ENCODE measurements at places on chromosomes 3 and 15.

DNA sequence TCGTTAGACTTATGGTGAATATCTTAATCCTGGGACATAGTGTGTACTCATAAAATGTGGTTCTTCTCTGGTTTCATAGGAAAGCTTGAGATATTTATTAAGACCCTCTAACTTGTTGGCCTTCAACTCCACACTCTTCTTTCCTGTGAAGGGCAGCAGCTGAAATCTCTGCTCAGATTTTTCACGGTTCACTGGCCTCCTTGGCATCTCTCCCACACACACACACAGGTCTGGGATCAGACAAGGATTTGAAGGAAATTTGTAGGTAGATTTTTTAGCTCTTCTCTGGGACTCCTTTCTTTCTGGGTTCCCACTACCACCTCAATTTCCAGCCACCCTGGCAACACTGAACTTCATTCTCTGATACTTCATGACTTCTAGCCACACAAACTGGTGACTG is 70.2 kb downstream of the MYRIP start:
- no peak overlapping the region for H3K27ac ChIP-seq
- no peaks in the 10 kb centered on the region for H3K36me3 ChIP-seq
- H3K27me3 ChIP-seq, result no peaks in the 10 kb centered on the region
- DNase-seq, result no peak
- H3K4me3 ChIP-seq, result no peak overlapping the region

- peak; percentile 90 for DNase-seq
- no peak overlapping the region for H3K27ac ChIP-seq
- H3K36me3 ChIP-seq, result no peaks in the 10 kb centered on the region
- no peaks in the 10 kb centered on the region for H3K27me3 ChIP-seq
- no peaks in the 10 kb centered on the region for H3K4me1 ChIP-seq
Measured at GRCh38 chr3:162141272-162141791, 644.7 kb downstream of the OTOL1 start.

DNA sequence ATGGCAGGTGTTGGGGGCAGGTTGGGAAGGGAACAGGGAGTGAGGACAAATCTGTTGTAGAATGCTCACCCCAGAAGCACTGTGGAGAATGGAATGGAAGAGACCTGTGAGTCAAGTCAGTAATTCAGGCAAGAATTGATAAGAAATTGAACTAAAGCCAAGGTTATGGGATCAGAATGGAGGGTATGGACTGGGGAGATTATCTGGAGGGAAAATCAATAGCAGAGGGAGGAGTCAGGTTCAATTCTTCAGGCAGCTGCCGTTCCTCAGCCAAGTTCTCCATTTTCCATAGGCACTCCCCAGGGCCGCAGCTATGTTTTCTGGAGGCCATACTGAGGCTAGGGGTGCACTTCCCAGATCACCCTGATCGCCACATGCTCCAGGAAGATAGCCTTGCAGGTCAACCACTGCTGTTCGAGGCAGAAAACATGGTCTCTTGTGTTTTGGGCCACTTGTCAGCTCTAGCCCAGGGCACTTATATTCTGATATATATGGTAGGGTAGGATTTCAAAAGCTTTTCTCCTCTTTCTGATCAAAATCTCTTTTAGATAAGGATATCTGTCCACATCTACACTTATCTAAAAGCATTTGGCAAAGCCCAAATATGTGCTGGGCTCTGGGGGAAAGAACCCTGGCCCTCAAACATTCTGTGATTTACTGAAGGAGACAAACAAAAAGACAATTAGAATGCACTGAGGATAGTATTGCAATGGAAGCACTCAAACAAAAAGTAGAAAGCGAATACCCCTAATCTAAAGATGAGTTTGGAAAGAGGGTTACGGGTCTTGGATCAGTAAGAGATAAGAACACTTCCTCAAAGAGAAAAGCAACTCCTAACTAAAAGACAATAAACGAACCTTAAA is 92.3 kb downstream of the TMEM212 start:
- H3K27me3 ChIP-seq, result no peaks in the 10 kb centered on the region
- no peaks in the 10 kb centered on the region for H3K4me1 ChIP-seq
- H3K36me3 ChIP-seq, result no peaks in the 10 kb centered on the region
- DNase-seq, result no peak

DNA sequence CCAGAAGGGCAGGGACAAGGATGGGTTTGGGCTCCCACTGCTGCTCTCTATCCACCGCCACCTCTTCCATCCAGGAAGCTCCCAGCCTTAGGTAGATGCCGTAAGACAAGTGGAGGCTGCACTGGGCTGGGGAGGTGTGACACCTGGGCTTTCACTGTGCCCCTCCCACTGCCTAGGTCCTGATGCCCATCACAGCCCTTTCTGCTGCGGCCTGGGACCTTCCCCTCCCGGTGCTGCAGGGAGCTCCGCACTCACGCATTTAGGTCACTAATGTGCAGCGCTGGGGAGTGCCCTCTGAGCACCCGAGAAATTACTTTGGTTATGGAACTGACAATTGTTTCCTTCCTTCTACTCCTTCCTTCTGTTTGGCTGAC is 850 bp downstream of the LTF start:
- peaks cover 8% of the 10 kb centered on the region for H3K4me1 ChIP-seq
- H3K4me3 ChIP-seq, result no peak overlapping the region
- DNase-seq, result no peak
- H3K27ac ChIP-seq, result no peak overlapping the region
- H3K36me3 ChIP-seq, result no peaks in the 10 kb centered on the region

DNA sequence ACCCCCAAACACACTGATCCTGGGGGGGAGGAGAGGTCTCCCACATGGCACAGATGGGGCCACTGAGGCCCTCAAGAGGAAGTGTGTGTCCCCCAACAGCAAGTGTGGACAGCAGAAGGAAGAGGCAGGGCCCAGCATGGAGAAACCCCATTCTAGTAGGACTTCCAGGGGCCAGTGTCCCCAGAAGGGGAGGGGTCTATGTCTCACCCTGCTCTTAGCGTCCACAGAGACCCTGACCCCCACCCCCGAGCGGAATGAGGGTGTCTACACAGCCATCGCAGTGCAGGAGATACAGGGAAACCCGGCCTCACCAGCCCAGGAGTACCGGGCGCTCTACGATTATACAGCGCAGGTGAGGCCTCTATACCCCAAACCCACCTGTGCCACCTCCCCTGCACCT is 35.3 kb downstream of the TSPAN3 start:
- no peaks in the 10 kb centered on the region for H3K27me3 ChIP-seq
- no peak for DNase-seq
- no peak overlapping the region for H3K4me3 ChIP-seq
- no peak overlapping the region for H3K27ac ChIP-seq
- peaks cover 62% of the 10 kb centered on the region for H3K4me1 ChIP-seq

DNA sequence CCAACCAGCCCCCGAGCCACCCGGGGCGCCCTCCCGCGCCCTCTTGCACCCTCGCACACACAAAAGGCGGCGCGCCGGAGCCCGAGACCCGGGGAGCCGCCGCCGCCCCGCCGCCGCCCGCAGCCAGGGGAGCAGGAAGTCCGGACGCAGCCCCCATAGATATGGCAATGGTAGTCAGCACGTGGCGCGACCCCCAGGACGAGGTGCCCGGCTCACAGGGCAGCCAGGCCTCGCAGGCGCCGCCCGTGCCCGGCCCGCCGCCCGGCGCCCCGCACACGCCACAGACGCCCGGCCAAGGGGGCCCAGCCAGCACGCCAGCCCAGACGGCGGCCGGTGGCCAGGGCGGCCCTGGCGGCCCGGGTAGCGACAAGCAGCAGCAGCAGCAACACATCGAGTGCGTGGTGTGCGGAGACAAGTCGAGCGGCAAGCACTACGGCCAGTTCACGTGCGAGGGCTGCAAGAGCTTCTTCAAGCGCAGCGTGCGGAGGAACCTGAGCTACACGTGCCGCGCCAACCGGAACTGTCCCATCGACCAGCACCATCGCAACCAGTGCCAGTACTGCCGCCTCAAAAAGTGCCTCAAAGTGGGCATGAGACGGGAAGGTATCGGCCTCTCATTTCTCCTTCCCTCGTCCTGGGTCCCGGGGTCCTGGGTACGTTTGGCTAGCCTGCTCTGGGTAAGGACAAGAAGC is 1.6 kb downstream of the NR2F2 start:
- peak overlapping the region; percentile 88 for H3K4me3 ChIP-seq
- H3K4me1 ChIP-seq, result peaks cover 20% of the 10 kb centered on the region
- DNase-seq, result peak; percentile 67
- peaks cover 26% of the 10 kb centered on the region for H3K36me3 ChIP-seq
- H3K27ac ChIP-seq, result peak overlapping the region; percentile 88

DNA sequence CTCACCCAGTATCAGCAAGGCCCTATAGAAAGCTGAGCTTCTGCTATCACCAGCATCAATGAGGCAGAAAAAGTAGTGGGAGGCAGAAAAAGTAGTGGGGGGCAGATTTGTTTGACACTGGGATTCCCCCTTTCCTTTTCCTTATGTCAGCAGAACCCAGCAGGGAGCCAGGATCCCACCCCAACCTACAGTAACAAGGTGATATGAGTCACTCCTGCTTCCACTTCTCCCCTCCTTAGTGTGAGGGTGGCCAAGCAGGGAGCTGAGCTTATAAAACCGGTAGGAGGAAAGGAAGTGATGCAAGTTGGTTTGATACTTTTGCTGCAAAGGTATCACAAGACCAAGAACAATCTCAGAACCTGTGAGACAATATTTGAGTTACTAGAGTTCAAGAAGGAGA is 128.7 kb downstream of the SCAPER start:
- H3K4me3 ChIP-seq, result no peak overlapping the region
- H3K4me1 ChIP-seq, result no peaks in the 10 kb centered on the region
- no peak overlapping the region for H3K27ac ChIP-seq
- H3K36me3 ChIP-seq, result peaks cover 7% of the 10 kb centered on the region
- DNase-seq, result no peak

DNA sequence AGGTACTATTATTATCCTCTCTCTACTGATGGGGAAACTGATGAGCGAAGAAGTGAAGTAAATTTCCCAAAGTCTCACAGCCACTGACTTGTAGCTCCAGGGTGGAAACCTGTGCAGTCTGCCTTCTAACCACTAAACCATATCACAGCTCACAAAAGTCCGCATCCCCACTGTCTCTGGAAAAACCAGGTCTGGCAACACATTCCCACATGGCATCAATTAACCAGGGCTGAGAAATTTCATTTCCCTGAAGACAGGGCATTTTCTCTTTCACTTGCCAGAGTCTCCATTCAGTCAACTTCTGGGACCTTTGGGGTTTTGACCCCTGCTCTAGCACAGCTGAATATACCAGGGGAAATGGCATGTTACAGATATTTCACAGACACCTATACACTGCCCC is 26.5 kb downstream of the FBXO40 start:
- no peaks in the 10 kb centered on the region for H3K36me3 ChIP-seq
- no peak overlapping the region for H3K4me3 ChIP-seq
- H3K27me3 ChIP-seq, result no peaks in the 10 kb centered on the region
- H3K27ac ChIP-seq, result no peak overlapping the region
- no peak for DNase-seq

DNA sequence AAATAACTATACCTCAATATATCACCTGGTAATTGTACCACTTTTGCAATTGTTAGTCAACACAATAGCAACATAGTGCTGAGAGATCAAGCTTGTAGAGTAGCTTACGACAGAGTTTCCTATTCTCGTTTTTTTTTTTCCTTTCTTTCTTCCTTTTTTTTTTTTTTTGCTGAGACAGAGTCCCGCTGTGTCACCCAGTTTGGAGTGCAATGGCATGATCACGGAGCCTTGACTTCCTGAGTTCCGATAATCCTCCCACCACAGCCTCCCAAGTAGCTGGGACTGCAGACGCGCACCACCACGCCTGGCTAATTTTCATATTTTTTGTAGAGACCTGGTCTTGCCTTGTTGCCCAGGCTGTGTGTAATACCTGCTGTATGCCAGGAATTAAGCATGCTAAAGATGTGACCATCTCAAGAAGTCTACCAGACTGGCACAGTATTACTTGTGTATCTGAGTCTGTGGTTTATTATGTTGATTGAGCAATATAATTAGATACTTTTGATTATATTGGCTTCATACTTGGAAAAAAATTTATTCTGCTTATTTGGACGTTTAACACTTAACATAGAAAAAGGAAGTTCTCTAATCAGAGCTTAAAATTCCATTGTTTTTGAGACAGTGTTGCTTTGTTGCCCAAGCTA is 3.0 kb downstream of the SELENOT start:
- no peak overlapping the region for H3K27ac ChIP-seq
- H3K4me3 ChIP-seq, result no peak overlapping the region
- peak; percentile 31 for DNase-seq
- peaks cover 5% of the 10 kb centered on the region for H3K36me3 ChIP-seq
- no peaks in the 10 kb centered on the region for H3K27me3 ChIP-seq
- H3K4me1 ChIP-seq, result peaks cover 7% of the 10 kb centered on the region

GRCh38 chr3:58129041-58129770 is 81.6 kb downstream of the DNASE1L3 start:
- H3K4me3 ChIP-seq, result no peak overlapping the region
- H3K4me1 ChIP-seq, result peaks cover 11% of the 10 kb centered on the region
- no peak overlapping the region for H3K27ac ChIP-seq
- H3K27me3 ChIP-seq, result no peaks in the 10 kb centered on the region

GRCh38 chr3:177554895-177555759 is 357.8 kb upstream of the TBL1XR1 start:
- no peak overlapping the region for H3K4me3 ChIP-seq
- DNase-seq, result no peak
- H3K27ac ChIP-seq, result no peak overlapping the region
- H3K27me3 ChIP-seq, result no peaks in the 10 kb centered on the region
- H3K36me3 ChIP-seq, result no peaks in the 10 kb centered on the region

DNA sequence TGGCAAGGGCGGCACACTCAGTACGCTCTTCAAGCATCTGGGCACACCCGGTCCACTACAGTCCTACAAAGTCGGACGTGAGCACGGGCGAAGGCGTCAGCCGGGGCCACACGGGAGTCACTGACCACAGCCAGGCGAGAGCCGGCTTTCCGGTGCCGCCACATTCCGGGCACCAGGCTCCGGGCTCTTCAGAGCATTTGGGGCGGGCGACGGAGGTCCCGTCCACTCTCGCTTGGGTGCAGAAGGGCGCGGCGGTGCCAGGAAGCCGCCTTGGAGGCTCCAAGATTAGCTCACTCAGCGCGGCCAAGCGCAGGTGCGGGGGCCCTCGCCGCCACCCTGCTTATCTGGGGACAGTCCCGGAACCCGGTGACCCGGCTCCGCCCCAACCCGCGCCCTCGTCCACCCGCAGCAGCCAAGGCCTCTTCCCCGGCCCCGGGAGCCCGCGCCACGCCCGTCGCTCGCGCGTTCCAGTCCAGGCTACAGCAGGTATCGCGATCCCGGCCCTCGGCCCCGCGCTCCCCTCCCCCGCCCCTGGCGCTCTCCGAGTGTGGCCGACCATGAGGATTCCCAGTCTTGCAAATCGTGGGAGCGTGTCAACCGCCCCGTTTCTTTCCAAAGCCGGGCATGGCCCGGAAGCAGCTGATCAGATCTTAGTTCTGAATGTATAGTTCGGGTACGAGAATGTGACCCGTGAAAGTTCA is at the start of gene ADPRH:
Gene ADPRH (plus strand): TSS at position 127 of the 701 bp plus-strand sequence. CDS start 2,678 bp downstream, outside the sequence.
- no peaks in the 10 kb centered on the region for H3K36me3 ChIP-seq
- no peaks in the 10 kb centered on the region for H3K27me3 ChIP-seq
- DNase-seq, result peak; percentile 88

All from muscle of leg (tissue), 16 donors.